Glutamatergic neuron (in vitro differentiated cells): ENCODE measurements at places on chromosomes 1 and 21. TPM values are rescaled to one million over a fixed set of nuclear protein-coding genes. Genes with fewer than 3 reads are reported as not detected.

TNFRSF4 gene
- total RNA-seq, result 0.29 TPM

PTPRC gene
- total RNA-seq, result not detected

GRCh38 chr1:180456191-180456590 is 46.2 kb downstream of the ACBD6 start:
- H3K36me3 ChIP-seq, result peaks cover 22% of the 10 kb centered on the region
- H3K4me3 ChIP-seq, result no peak overlapping the region
- H3K27me3 ChIP-seq, result no peaks in the 10 kb centered on the region
- no peak for DNase-seq

GRCh38 chr1:85398391-85399064 is 66.4 kb downstream of the DDAH1 start:
- no peaks in the 10 kb centered on the region for H3K4me1 ChIP-seq
- no peaks in the 10 kb centered on the region for H3K27me3 ChIP-seq
- H3K4me3 ChIP-seq, result no peak overlapping the region
- no peak overlapping the region for H3K27ac ChIP-seq
- no peaks in the 10 kb centered on the region for H3K36me3 ChIP-seq

GRCh38 chr1:40958210-40958609 is 21.3 kb upstream of the CTPS1 start:
- no peaks in the 10 kb centered on the region for H3K36me3 ChIP-seq
- H3K4me3 ChIP-seq, result no peak overlapping the region
- no peak for DNase-seq
- H3K27ac ChIP-seq, result no peak overlapping the region
- peaks cover 3% of the 10 kb centered on the region for H3K4me1 ChIP-seq
- H3K27me3 ChIP-seq, result no peaks in the 10 kb centered on the region

- H3K36me3 ChIP-seq, result peaks cover 12% of the 10 kb centered on the region
- no peak overlapping the region for H3K4me3 ChIP-seq
- no peak for DNase-seq
- H3K27me3 ChIP-seq, result peaks cover 5% of the 10 kb centered on the region
- H3K27ac ChIP-seq, result no peak overlapping the region
- H3K4me1 ChIP-seq, result no peaks in the 10 kb centered on the region
Observed at GRCh38 chr1:93804412-93804811, 74.6 kb downstream of the DNTTIP2 start.

MTOR gene
- total RNA-seq, result 82.4 TPM

DNA sequence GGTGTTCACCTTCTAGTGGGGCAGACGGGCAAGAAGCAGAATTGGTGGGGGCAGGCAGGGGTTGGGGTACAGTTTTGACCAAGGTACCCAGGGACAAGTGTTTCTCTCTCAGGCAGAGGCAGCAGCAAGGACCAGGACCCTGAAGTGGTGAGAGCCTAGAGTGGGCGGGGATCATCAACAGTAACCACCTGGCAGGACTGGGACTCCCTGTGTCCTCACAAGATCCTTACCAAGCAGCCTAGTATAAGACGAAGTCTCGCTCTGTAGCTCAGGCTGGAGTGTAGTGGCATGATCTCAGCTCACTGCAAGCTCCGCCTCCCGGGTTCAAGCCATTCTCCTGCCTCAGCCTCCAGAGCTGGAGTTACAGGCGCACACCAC is 3.2 kb upstream of the NADK start:
- peaks cover 25% of the 10 kb centered on the region for H3K27me3 ChIP-seq
- H3K27ac ChIP-seq, result no peak overlapping the region
- DNase-seq, result no peak
- no peaks in the 10 kb centered on the region for H3K36me3 ChIP-seq

- H3K4me3 ChIP-seq, result no peak overlapping the region
- H3K36me3 ChIP-seq, result peaks cover 30% of the 10 kb centered on the region
- no peak for DNase-seq
- peaks cover 2% of the 10 kb centered on the region for H3K27me3 ChIP-seq
- H3K27ac ChIP-seq, result no peak overlapping the region
- H3K4me1 ChIP-seq, result peaks cover 7% of the 10 kb centered on the region
Observed at GRCh38 chr1:29379443-29380073, 143.2 kb downstream of the PTPRU start.

- no peaks in the 10 kb centered on the region for H3K27me3 ChIP-seq
- no peak overlapping the region for H3K4me3 ChIP-seq
- no peak for DNase-seq
- peaks cover 4% of the 10 kb centered on the region for H3K36me3 ChIP-seq
- H3K4me1 ChIP-seq, result no peaks in the 10 kb centered on the region
Observed at GRCh38 chr1:69172003-69173000, 395.4 kb upstream of the LRRC7 start.

CCDC24 gene
- 6.3 TPM for total RNA-seq

NPR1 gene
- total RNA-seq, result not detected

SHE gene
- total RNA-seq, result 0.07 TPM

FAM72A gene
- total RNA-seq, result 1.5 TPM

DNA sequence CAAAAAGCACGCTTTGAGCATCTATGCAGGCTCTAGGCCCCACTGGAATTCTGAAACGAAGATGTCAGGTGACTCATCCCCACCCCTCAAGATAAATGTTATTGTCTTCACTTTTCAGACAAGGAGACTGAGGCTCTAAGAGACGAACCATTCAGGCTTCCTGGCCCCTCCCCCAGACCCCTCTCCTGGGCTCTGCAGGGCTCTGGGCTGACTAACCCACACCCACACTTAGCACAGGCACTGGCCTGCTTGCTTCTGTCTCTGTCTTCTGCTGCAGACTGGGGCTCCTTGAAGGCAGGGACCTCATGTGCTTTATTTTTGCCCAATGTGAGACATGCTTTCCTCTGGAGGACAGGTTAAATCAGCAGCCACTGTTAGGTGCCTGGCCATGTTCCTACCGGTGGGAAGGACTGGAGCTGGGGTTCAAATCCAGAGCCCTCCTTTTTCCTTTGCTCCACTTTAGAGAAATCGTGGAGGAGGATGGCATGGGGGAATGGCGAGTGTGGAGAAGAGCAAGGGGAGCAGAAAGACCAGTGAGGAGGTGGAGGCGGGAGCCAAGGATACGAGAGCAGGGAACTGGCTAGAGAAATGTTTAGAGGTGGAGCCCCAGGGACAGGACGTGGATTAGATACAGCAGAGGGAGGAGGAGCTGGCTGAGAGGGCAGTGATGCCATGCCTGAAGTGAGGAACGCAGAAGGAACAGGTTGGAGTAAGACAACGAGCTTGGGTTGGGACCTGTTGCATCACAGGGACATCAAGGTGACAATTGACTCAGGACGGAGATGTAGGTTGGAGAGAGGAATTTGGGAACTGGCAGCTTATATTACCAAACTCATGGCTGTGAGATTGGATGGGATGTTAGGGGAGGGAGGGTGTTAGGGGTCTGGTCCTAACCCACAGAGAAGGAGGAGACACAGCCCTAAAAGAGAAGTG is 1.7 kb downstream of the TMEM125 start:
- peaks cover 4% of the 10 kb centered on the region for H3K36me3 ChIP-seq
- no peak overlapping the region for H3K27ac ChIP-seq
- H3K4me1 ChIP-seq, result peaks cover 6% of the 10 kb centered on the region
- no peak for DNase-seq
- H3K27me3 ChIP-seq, result peaks cover 3% of the 10 kb centered on the region
- H3K4me3 ChIP-seq, result no peak overlapping the region
